ENCODE measurements at places on chromosomes 7 and 10. TPM values are rescaled to one million over a fixed set of nuclear protein-coding genes. Genes with fewer than 3 reads are reported as not detected.

SLC26A4 gene
- total RNA-seq: 0.51 TPM

ZNF239 gene
- 3.7 TPM for total RNA-seq

GIMAP4 gene
- total RNA-seq: not detected

PRR15 gene
- 0.73 TPM for total RNA-seq

SUN3 gene
- not detected for total RNA-seq

PLEKHA1 gene
- total RNA-seq: 62.8 TPM

SLC39A12 gene
- not detected for total RNA-seq

MMP21 gene
- total RNA-seq: not detected

TMEM130 gene
- 1.5 TPM for total RNA-seq

FAM25C gene
- not detected for total RNA-seq

GPNMB gene
- total RNA-seq: 116 TPM

DNA sequence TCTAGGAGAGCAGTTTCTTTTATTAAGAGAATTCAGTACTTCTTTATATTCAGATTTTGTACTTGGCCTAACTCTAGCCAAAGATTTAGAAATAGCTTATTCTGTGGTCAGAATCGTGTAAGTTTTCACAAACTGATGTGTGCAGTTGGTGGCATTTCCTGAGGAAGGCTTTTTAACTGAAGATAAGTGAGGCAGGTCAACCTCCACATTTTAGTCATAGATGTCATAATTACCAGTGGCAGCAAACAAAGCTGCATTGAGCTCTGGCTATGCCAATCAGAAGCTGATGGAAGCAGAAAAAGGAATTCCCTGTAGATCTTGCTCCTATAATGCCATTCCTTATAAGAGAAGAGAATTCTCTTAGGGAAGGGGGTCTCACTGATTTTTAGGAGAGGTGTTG, 141.3 kb upstream of the SP8 start:
- no peaks in the 10 kb centered on the region for H3K27me3 ChIP-seq
- H3K4me1 ChIP-seq: no peaks in the 10 kb centered on the region
- H3K27ac ChIP-seq: no peak overlapping the region
- DNase-seq: no peak

GRCh38 chr10:70692043-70692603, 19.8 kb downstream of the ADAMTS14 start:
- no peak overlapping the region for H3K4me3 ChIP-seq
- no peak overlapping the region for H3K27ac ChIP-seq
- peaks cover 12% of the 10 kb centered on the region for H3K4me1 ChIP-seq
- no peak for DNase-seq

- no peak overlapping the region for H3K27ac ChIP-seq
- peaks cover 35% of the 10 kb centered on the region for H3K4me1 ChIP-seq
- no peaks in the 10 kb centered on the region for H3K27me3 ChIP-seq
- H3K4me3 ChIP-seq: no peak overlapping the region
Measured at GRCh38 chr7:74039337-74039736, 11.4 kb downstream of the ELN start.

GRCh38 chr10:10141782-10142382, 875.8 kb upstream of the CELF2 start:
- no peak overlapping the region for H3K27ac ChIP-seq
- peaks cover under 1% of the 10 kb centered on the region for H3K4me1 ChIP-seq
- H3K36me3 ChIP-seq: no peaks in the 10 kb centered on the region
- H3K4me3 ChIP-seq: no peak overlapping the region
- H3K27me3 ChIP-seq: peaks cover 3% of the 10 kb centered on the region

- H3K4me3 ChIP-seq: peak overlapping the region; percentile 53
- peaks cover 9% of the 10 kb centered on the region for H3K4me1 ChIP-seq
- no peak overlapping the region for H3K27ac ChIP-seq
- DNase-seq: no peak
- no peaks in the 10 kb centered on the region for H3K36me3 ChIP-seq
Measured at GRCh38 chr10:103553743-103554487, 60.4 kb downstream of the NEURL1 start.

- peaks cover 49% of the 10 kb centered on the region for H3K36me3 ChIP-seq
- no peak overlapping the region for H3K27ac ChIP-seq
- peaks cover 10% of the 10 kb centered on the region for H3K4me1 ChIP-seq
- DNase-seq: no peak
Measured at GRCh38 chr10:58827381-58827780, 314.7 kb downstream of the BICC1 start.

DNA sequence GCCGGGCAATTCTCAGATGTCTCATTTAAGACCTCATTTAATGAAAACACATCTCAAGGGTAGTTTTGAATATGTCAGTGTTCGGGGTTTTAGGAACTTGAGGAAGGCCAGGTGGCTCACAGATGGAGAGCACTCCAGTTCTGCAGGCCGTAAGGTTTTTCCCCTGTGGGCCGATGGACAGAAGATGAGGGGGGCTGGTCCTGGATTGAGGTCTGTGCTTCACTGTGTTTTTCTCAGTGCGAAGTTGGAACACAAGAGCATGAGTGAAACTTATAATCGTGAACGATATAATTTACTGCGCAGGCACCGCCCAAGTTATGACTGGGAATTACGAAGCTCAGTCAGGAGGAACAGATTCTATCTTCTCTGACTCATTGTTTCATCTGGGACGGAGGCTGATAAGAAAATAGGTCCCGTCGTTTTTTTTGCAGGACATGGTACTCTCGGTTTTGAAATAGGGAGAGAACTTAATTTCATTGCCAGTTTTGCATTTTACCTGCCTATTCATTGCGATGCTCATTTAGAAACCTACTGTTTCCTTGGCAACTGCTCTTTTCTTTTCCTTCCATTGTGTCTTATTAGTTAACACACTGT, 591.0 kb upstream of the PFKP start:
- no peak overlapping the region for H3K27ac ChIP-seq
- no peak for DNase-seq
- peaks cover 8% of the 10 kb centered on the region for H3K4me1 ChIP-seq
- H3K36me3 ChIP-seq: peaks cover 2% of the 10 kb centered on the region

GRCh38 chr10:34010891-34011290, 676.4 kb upstream of the NRP1 start:
- H3K4me3 ChIP-seq: no peak overlapping the region
- no peak overlapping the region for H3K27ac ChIP-seq
- H3K27me3 ChIP-seq: peaks cover 30% of the 10 kb centered on the region
- DNase-seq: no peak
- no peaks in the 10 kb centered on the region for H3K4me1 ChIP-seq
- H3K36me3 ChIP-seq: no peaks in the 10 kb centered on the region

GRCh38 chr7:88492153-88492552, 185.5 kb upstream of the STEAP4 start:
- no peaks in the 10 kb centered on the region for H3K4me1 ChIP-seq
- DNase-seq: no peak
- H3K36me3 ChIP-seq: no peaks in the 10 kb centered on the region
- no peak overlapping the region for H3K27ac ChIP-seq

- no peak overlapping the region for H3K4me3 ChIP-seq
- H3K27me3 ChIP-seq: no peaks in the 10 kb centered on the region
- no peak for DNase-seq
- H3K36me3 ChIP-seq: no peaks in the 10 kb centered on the region
- peaks cover 6% of the 10 kb centered on the region for H3K4me1 ChIP-seq
- H3K27ac ChIP-seq: no peak overlapping the region
Measured at GRCh38 chr10:124529661-124530214, 68.1 kb downstream of the LHPP start.

DNA sequence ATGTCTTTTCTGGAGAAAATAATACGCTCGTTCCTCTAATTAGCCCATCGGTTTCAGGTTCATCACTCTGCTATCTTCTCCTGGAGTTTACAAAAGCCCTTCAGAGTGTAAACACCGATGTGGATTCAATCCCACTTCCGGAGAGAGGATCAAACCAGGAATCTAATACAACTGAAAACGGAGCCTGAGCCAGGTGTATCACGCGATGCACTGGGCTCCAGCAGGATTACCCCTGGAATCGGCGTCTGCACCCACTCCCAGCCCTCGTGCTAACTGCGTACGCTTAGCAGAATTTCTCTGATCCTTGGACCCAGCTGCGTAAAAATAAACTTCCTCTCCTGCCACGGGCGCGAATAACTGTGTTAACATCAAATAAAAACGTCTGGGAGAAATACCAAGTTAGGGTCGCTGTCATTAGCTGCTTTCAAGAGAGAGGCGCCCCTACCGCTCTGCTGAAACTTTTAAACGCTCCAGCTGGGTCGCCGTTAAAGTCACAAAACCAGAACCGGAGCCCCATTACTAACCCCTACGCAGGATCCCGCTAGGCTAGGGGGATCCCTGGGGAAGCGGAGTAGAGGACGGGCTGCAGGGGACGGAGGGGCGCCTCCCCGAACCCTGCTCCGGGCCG, 502 bp downstream of the ZNF3 start:
- H3K27me3 ChIP-seq: no peaks in the 10 kb centered on the region
- H3K4me3 ChIP-seq: peak overlapping the region; percentile 92
- peaks cover 20% of the 10 kb centered on the region for H3K36me3 ChIP-seq
- H3K27ac ChIP-seq: peak overlapping the region; percentile 92

DNA sequence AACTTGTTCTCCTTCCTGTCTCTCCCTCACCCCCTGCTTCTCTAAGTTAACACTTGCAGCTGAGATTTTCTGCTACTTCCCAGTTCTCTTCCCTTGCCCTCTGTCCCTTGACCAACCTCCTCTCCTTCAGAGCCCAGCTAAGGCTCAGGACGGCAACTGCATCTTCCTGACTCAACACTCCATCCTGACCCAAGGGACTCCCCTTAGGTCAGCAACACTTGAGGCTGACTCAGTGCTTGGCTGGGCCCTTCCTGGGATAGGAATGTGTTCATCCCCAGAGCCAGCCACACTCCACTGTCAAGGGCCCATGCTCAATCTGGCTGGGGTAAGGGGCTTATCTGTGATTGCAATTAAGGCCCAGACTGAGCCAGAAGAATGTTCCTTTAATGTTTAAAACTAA, 3.4 kb downstream of the CALHM2 start:
- no peaks in the 10 kb centered on the region for H3K27me3 ChIP-seq
- peaks cover 41% of the 10 kb centered on the region for H3K4me1 ChIP-seq
- H3K4me3 ChIP-seq: no peak overlapping the region
- DNase-seq: no peak
- H3K27ac ChIP-seq: peak overlapping the region; percentile 45
- peaks cover 27% of the 10 kb centered on the region for H3K36me3 ChIP-seq

DNA sequence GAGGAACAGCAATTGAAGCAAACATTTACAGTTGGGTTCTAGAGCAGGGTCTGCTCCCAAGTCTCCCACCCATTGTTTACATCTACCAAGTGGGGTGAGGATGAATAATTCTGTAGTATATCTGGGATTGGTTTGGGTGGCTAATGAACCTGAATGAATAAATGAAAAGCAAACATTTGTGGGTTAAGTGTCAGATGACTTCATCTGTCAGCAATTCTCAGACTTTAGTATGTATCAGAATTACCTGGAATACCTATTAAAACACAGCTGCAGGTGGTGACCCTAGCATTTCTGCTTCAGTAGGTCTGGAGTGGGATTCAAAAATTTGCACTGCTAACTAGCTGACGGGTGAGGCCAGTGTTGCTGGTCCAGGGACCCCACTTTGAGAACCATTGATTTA, 18.0 kb upstream of the NPVF start:
- H3K4me1 ChIP-seq: peaks cover 24% of the 10 kb centered on the region
- H3K36me3 ChIP-seq: no peaks in the 10 kb centered on the region
- H3K27ac ChIP-seq: no peak overlapping the region
- no peak overlapping the region for H3K4me3 ChIP-seq

GRCh38 chr7:55131142-55131929, 112.5 kb downstream of the EGFR start:
- H3K27ac ChIP-seq: peak overlapping the region; percentile 96
- no peaks in the 10 kb centered on the region for H3K36me3 ChIP-seq
- H3K4me1 ChIP-seq: peaks cover 82% of the 10 kb centered on the region
- DNase-seq: peak; percentile 74

- H3K27ac ChIP-seq: no peak overlapping the region
- H3K27me3 ChIP-seq: no peaks in the 10 kb centered on the region
- H3K4me1 ChIP-seq: peaks cover 2% of the 10 kb centered on the region
- no peak overlapping the region for H3K4me3 ChIP-seq
- no peaks in the 10 kb centered on the region for H3K36me3 ChIP-seq
Measured at GRCh38 chr7:46844486-46844885, 737.4 kb downstream of the TNS3 start.

- H3K4me3 ChIP-seq: no peak overlapping the region
- DNase-seq: no peak
- no peaks in the 10 kb centered on the region for H3K27me3 ChIP-seq
- H3K36me3 ChIP-seq: no peaks in the 10 kb centered on the region
- H3K27ac ChIP-seq: no peak overlapping the region
Measured at GRCh38 chr10:11367505-11367904, 243.9 kb downstream of the USP6NL start.

GRCh38 chr10:75939541-75939940, 508.1 kb downstream of the LRMDA start:
- H3K27me3 ChIP-seq: peaks cover 83% of the 10 kb centered on the region
- H3K4me1 ChIP-seq: no peaks in the 10 kb centered on the region
- H3K27ac ChIP-seq: no peak overlapping the region

GRCh38 chr10:78004215-78005026, 24.9 kb downstream of the POLR3A start:
- DNase-seq: no peak
- peaks cover 61% of the 10 kb centered on the region for H3K36me3 ChIP-seq
- H3K4me1 ChIP-seq: no peaks in the 10 kb centered on the region
- no peak overlapping the region for H3K27ac ChIP-seq
- no peak overlapping the region for H3K4me3 ChIP-seq

- no peaks in the 10 kb centered on the region for H3K27me3 ChIP-seq
- no peak for DNase-seq
- H3K27ac ChIP-seq: no peak overlapping the region
Measured at GRCh38 chr7:129634361-129635034, 23.0 kb downstream of the NRF1 start.

- no peak overlapping the region for H3K4me3 ChIP-seq
- H3K27me3 ChIP-seq: no peaks in the 10 kb centered on the region
- peaks cover 72% of the 10 kb centered on the region for H3K4me1 ChIP-seq
- H3K27ac ChIP-seq: no peak overlapping the region
- no peaks in the 10 kb centered on the region for H3K36me3 ChIP-seq
Measured at GRCh38 chr7:134699021-134699818, 52.6 kb downstream of the BPGM start.

- H3K27ac ChIP-seq: peak overlapping the region; percentile 91
- peak overlapping the region; percentile 46 for H3K4me3 ChIP-seq
- peaks cover 53% of the 10 kb centered on the region for H3K4me1 ChIP-seq
- no peak for DNase-seq
- H3K36me3 ChIP-seq: peaks cover 3% of the 10 kb centered on the region
Measured at GRCh38 chr10:61975391-61975932, 74.0 kb downstream of the ARID5B start.

- no peak overlapping the region for H3K27ac ChIP-seq
- H3K4me3 ChIP-seq: no peak overlapping the region
- H3K4me1 ChIP-seq: no peaks in the 10 kb centered on the region
- no peak for DNase-seq
Measured at GRCh38 chr7:21106296-21106732, 319.6 kb upstream of the SP8 start.

DNA sequence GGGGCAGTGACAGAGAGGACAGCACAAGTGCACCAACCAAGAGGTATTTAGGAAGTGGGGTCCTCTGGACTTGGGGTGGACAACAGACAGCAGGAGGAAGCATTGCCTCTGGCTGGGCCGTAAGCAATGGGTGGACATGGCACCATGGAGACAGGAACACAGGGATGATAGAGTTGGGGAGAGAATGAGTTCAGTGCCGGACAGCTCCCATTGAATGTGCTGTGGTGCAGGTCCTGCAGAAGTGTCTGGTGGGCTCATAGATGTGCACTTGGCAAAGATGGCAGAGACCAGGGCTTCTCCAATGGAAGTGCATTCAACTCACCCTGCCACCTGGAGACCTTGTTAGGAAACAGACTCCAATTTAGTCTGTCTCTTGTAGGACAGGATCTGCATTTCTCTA, 341.5 kb upstream of the ZMIZ1 start:
- H3K4me3 ChIP-seq: no peak overlapping the region
- H3K27ac ChIP-seq: no peak overlapping the region
- no peak for DNase-seq
- no peaks in the 10 kb centered on the region for H3K36me3 ChIP-seq
- H3K27me3 ChIP-seq: peaks cover 90% of the 10 kb centered on the region

All from osteocyte (in vitro differentiated cells).